Upper lobe of left lung (tissue), 6 donors: ENCODE measurements at places on chromosomes 2 and 18.

GRCh38 chr2:20223407-20224163 is 1.3 kb downstream of the SDC1 start:
- DNase-seq, result no peak

- no peak for DNase-seq
Measured at GRCh38 chr2:109378682-109379081, 235.1 kb downstream of the SEPTIN10 start.

DNA sequence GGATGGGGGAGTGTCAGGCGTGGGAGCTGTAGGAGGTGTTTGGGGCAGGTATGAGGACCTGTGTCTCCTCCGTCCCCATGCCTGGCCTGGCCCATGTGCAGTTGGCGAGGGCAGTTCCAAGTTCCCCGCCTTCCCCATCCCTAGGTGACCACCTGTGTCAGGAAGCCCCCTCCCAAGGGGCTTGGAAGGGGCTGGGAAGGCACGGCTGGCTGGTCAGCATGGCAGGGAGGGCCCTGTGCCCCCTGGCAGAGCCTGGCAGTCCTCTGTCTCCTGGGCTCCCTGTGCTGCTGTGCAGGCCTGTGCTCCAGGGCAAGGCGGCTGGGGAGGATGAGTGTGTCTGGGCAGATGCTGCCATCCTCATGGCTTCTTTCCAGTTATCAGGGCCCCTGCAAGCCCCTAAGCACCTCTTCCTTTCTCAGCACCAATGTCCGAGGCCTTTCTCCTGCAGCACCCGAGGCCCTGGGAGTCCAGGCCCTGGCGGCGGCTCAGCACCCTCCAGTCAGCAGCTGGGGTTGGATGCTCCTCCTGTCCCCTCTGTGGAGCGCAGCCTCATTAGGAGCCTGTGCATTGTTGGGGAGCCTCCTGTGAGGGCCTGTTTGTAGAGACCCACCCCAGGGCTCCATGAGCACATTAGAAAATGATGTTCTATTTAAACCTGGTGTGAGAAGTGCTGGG is 101.7 kb downstream of the FAM210A start:
- DNase-seq, result no peak

- peak; percentile 92 for DNase-seq
Measured at GRCh38 chr18:77899972-77900754, 650.5 kb downstream of the GALR1 start.

DNA sequence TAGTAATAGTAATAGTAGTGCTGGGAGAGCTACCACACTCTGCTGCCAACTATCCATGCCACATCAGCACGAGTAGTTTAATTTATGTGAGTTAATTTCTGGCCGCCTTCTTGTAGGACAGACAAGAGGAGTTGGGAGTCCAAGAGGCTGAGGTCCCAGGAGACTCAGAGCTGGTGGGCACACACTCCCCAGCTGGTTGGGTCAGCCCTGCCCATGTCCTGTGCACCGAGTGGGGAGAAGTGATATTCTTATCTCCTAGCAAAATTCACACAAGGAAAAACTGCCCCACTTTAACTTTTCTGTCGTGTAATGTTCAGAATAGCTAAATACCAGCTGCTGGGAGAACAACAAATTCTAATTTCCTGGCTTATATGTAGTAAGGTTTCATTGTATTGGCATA is 15.2 kb upstream of the MAP4K4 start:
- no peak for DNase-seq

GRCh38 chr2:25855065-25855464 is 23.2 kb downstream of the ASXL2 start:
- DNase-seq, result no peak

DNA sequence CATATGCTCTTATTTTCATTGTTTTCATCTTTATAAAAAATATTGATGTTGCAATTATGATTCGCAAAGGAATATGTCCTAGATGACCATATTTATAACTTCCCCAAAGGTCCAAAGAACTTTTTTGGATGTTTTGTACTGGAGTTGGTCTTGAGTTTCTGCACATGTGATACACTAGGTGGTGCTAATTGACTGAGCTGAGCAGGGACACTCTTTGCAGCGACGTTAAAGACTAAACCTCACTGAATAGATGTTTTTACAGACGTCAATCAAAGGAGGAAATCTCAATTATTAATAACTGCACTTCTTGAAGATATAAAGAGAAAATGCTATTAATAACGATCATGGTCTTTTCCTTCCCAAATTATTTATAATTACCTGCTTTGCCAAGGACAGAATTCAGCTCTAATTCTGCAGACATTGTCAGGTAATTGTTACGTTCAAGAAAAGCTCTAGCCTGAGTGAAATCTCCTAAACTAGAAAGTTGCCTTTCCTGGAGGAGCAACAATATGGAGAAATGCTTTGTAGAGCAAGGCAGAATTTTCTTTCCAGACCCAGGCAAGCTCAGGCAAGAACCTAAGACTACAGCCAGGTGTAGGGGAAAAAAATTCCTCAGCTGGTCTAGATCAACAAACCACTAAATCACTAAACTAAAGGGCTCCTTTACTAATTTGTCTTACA is 119.3 kb upstream of the RBBP8 start:
- no peak for DNase-seq

DNA sequence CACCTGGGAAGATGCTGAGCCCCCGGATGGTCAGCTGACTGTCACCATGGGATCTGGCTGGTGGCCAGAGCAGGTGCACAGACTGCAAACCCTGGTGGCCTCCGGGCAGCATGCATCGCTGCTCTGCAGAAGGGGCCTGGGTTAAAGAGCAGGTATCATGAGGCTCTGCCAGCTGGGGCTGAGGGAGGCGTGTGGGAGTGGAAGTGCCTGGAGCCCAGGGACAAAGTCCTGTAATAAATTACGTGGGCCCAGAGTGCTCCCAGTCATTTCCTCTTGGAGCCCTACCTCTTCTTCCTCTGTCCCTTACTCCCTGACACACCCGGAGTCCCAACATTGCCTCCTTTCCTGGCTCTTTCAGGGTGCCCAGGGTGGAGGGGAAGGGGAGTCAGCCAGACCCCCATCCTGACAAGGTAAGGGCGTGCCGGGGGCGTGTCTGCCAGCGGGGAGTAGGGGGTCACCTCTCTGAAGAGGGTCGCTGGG is at the start of gene MYO7B:
Gene MYO7B, plus strand, starts transcription at position 262 of the 480 bp plus-strand sequence. CDS start 24,040 bp downstream, outside the sequence.
- no peak for DNase-seq

- DNase-seq, result no peak
Measured at GRCh38 chr18:70299393-70299792, 10.5 kb downstream of the SOCS6 start.

DNA sequence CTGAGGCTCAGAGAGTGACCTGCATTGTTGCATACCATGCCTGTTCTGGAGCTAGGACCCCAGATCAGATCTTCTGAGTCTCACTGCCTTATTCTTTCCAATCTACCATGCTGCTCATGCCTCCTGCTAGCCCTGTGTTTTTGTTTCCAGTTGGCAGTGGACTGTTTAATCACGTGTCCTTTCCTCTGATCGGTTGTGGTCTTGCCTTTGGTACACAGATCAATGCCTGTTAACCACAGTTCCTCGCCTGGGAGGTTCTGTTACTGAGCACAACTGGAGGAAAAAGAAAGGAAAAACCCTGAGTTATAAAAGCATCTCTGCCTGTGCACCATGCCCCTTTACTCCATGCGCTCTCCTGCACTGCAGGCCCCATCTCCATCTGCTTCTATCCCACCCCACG is 329.1 kb downstream of the SETBP1 start:
- no peak for DNase-seq

GRCh38 chr2:150466741-150467620 is 20.5 kb downstream of the RND3 start:
- no peak for DNase-seq

- no peak for DNase-seq
Measured at GRCh38 chr2:152446213-152446612, 111.2 kb downstream of the FMNL2 start.

GRCh38 chr18:46916551-46917107 is 678 bp downstream of the PIAS2 start:
- DNase-seq, result no peak

DNA sequence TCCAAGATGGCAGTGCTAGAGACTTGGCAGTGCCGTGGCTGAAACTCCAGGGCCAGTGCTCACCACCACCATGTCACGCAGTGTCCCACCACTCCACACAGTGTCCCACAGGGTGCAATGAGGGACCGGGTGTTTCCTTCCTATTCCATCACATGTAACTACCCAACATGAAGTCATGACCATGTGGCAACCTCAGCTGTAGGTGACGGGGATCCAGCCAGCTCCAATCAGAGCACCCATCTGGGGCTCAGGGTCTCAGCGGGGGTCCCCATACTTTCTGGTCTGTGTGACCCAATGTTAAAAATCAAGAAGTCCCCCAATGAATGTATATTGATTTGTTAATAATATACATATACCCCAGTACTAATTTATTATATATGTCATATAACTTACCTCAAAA is 52.1 kb downstream of the PTGR3 start:
- DNase-seq, result no peak

DNA sequence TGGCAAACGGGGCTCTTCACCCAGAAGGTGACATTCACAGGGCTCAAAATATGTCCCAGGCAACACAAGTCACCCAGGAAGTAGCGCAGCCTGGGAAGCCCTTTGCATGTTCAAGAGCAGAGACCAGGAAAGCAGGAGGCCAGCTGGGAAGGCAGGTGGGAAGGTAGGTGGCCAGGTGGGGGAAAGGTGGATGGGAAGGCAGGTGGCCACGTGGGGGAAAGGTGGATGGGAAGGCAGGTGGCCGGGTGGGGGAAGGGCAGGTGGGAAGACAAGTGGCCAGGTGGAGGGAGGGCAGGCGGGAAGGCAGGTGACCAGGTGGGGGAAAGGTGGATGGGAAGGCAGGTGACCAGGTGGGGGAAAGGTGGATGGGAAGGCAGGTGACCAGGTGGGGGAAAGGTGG is 102.7 kb downstream of the ZNF516 start:
- DNase-seq, result peak; percentile 37

DNA sequence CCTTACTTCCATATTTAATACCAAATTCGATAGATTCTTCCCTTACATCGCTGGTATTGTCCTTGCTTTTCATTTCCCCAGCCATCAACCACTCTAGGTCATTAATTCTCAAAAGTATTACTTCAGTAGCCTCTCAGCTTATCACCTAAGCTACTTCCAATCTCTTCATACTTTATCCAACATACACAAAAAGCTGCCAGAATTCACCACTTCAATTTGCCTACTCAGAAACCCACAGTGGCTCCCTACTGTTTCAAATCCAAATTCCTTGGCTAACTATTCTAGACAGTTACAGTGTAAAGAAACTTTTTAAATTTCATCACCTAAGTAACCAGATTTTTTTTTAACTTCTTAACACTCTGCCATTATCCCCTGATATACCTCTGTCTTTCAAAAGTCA is 4.7 kb downstream of the SLC25A12 start:
- no peak for DNase-seq

- DNase-seq, result no peak
Measured at GRCh38 chr2:174780191-174780840, 16.0 kb upstream of the CHRNA1 start.

GRCh38 chr2:55384786-55385185 is 34.9 kb downstream of the CCDC88A start:
- no peak for DNase-seq

DNA sequence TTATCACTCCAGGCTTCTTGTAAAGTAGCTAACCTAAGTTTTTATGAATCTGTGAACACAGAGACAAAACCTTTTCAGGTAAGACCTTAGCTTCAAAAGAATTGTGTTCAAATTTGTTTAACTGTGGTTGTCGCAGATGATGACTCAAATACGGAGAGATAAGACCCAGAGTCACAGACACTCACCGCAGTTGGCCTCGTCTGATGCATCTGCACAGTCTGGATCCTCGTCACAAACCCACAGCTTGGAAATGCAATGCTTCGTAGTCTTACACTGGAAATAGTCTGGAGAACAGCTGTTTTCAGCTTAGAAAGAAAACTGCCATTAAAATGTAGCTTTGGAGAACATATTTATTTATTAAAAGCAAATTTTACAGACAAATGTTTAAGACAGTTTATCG is 1662.1 kb upstream of the NXPH2 start:
- DNase-seq, result no peak

DNA sequence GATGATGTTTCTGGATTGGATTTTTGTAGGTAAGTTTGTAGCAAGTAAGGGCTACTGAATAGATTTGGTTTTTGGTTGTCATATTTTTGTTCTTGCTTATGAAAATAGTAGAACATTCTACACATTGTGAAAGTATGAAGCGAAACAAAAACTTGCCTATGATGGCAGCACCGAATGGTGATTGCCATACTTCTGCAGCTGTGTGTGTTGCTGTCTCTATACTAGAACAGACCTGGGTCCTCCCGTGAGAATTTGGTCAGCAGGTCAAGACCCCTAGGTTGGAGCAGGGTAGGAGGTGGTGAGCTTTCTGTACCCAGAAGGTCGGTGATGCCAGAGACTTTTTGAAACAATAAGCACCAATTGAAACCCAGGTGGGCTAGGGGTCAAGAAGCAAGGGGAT is 322.6 kb downstream of the PRKCE start:
- DNase-seq, result no peak

GRCh38 chr18:8766559-8767293 is 61.4 kb downstream of the MTCL1 start:
- no peak for DNase-seq

- no peak for DNase-seq
Measured at GRCh38 chr2:675051-675450, 2.2 kb downstream of the TMEM18 start.

- DNase-seq, result no peak
Measured at GRCh38 chr2:14517731-14518130, 114.8 kb upstream of the LRATD1 start.

GRCh38 chr2:119536707-119537106 is 7.5 kb upstream of the CFAP221 start:
- no peak for DNase-seq

DNA sequence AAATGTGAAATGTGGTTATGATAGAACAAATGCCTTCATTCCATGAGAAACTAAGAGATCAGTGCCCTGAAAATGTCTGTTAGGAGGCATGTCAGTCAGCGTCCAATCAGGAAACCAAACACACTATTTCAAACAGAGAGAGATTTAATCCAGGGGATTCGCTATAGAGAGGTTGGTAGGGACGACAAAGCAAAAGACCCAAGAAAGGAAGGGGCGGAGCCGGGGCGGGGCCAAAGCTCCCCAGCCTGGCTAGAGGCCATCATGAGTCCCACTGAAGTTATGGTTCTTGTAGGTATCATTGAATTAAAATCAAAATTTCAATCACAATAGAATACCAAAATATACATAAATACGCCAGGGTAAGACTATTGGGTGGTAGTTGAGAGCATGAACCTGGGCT is 32.9 kb upstream of the RNF149 start:
- DNase-seq, result peak; percentile 36

DNA sequence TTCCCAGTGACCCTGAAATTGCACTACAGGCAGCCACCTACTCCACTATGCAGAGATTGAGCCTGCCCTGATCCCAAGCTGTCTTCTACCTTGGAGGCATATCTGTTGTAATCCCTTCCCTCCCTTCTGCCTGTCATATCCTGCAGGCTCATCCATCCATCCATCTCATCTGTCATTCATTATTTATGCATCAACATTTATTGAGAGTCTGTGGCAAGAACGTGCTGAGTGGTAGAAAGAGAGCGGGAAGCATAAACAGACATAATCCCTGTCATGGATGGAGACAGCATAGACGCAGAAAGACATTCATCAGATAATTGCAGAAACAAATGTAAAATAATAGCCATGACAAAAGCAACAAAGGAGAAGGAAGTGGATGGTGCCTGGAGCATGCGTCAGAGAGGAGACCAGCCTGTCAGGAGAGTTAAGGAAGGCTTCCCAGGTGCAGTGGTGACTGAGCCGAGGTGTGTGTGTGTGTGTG is 110.7 kb upstream of the STPG4 start:
- no peak for DNase-seq
